Activated CD4-positive, alpha-beta memory T cell treated with anti-CD3 and anti-CD28 coated beads, Interleukin-2, amount 10 ng/mL, durations not matched to agents 7 days and 5 days (primary cell): ENCODE measurements at places on chromosomes 3 and 15.

- peaks cover 38% of the 10 kb centered on the region for H3K27me3 ChIP-seq
- H3K36me3 ChIP-seq: no peaks in the 10 kb centered on the region
- H3K4me1 ChIP-seq: peaks cover 3% of the 10 kb centered on the region
- no peak overlapping the region for H3K27ac ChIP-seq
- no peak overlapping the region for H3K4me3 ChIP-seq
Observed at GRCh38 chr15:89486726-89487050, 9.7 kb downstream of the RHCG start.

DNA sequence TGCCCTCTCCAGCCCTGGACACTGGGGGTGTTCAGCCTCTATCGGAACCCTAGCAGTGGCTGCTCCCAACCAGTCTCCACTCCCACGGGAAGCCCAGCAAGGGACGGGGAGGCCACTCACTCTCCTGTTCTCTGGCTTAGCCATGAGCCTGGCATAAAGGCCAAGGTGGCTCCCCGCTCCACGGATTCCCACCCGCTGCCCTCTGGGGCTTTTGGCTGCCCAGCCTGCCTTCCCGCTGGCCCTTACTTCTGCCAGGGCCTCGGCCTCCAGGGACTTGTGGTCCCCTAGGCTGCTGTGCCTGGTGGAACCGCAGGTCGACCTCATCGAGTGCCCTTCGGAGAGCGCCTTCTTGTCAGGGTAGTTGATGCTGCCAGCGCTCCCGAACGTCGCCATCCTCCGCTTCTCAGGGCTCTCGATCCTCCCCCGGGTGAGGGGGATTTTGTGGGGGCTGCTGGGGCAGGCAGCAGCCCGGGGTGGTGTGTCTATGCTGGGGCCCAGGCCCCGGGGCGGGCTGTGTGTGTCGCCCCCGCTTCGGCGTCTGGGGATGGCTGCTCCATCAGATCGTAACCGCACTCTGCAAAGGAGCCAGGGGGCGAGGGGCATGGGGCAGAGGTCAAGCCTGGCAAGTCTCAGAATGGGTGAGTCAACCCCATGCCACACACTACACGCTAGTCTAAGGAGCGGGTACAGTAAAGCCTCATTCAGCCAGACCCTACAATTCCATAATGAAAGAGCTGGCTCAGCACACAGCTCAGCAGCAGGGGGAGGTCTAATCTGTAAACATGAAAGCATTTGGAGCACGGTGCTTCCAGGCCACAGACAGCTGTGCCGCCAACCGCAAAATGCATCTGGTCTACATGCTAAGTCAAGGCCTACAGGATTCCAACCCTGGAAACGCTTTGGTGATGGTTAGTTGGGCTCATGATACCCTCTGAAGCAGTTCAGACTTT is 27.3 kb upstream of the RAD18 start:
- H3K27me3 ChIP-seq: no peaks in the 10 kb centered on the region
- no peak overlapping the region for H3K4me3 ChIP-seq
- H3K27ac ChIP-seq: no peak overlapping the region
- DNase-seq: no peak
- no peaks in the 10 kb centered on the region for H3K36me3 ChIP-seq

DNA sequence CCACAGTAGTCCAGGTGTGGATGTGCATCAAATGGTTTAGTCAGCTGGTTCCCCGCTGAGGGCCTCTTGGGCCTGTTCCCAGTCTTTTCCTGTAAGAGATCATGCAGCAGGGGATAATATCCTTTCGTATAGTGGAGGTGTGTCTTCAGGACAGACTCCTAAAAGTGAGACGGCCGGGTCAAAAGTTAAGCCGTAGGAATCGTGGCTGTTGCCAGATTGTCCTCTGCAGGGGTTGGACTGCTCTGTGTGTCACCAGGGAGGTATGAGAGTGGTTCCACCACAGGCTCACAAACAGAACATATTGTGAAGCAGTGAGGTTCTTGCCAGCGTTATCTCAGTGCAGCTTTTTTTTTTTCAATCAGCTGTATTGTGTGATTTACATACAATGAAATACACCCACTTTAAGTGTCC is 95.0 kb downstream of the VGLL4 start:
- no peaks in the 10 kb centered on the region for H3K27me3 ChIP-seq
- peaks cover 8% of the 10 kb centered on the region for H3K36me3 ChIP-seq
- H3K27ac ChIP-seq: no peak overlapping the region
- DNase-seq: no peak
- H3K4me1 ChIP-seq: no peaks in the 10 kb centered on the region

- H3K27ac ChIP-seq: no peak overlapping the region
- no peaks in the 10 kb centered on the region for H3K4me1 ChIP-seq
- H3K36me3 ChIP-seq: no peaks in the 10 kb centered on the region
- H3K27me3 ChIP-seq: peaks cover 4% of the 10 kb centered on the region
Observed at GRCh38 chr3:43031485-43031884, 52.4 kb downstream of the GASK1A start.
